ENCODE measurements at places on chromosomes 2 and 18. TPM values are rescaled to one million over a fixed set of nuclear protein-coding genes. Genes with fewer than 3 reads are reported as not detected.

GRCh38 chr2:225725726-225726125, 326.2 kb downstream of the NYAP2 start:
- H3K4me3 ChIP-seq: no peak overlapping the region
- no peaks in the 10 kb centered on the region for H3K36me3 ChIP-seq

- no peak overlapping the region for H3K27ac ChIP-seq
- H3K27me3 ChIP-seq: no peaks in the 10 kb centered on the region
- no peak overlapping the region for H3K4me3 ChIP-seq
- DNase-seq: no peak
- H3K36me3 ChIP-seq: no peaks in the 10 kb centered on the region
- no peaks in the 10 kb centered on the region for H3K4me1 ChIP-seq
Observed at GRCh38 chr18:70506511-70506910, 217.7 kb downstream of the SOCS6 start.

GRCh38 chr2:118614841-118615271, 232.6 kb downstream of the EN1 start:
- no peaks in the 10 kb centered on the region for H3K27me3 ChIP-seq
- no peak for DNase-seq
- H3K27ac ChIP-seq: no peak overlapping the region
- no peaks in the 10 kb centered on the region for H3K36me3 ChIP-seq
- H3K4me3 ChIP-seq: no peak overlapping the region

DNA sequence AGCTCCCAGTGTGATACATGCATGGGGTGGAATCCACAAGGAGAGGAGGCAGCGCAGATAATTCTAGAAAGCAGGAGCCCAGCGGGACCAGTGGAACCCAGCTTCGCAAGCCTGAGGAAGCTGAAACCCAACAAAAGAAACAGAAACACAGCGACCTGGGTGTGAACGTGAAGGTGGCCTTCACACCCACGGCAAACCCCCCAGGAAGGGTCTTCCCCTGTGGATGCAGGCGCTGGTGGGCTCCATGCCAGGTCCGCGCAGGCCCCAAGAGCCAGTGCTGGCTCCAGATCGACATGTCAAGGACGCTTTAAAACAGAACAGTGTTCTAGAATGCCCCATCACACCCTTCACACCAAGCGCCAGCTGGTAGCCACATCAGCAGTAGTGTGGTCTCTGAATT, 22.1 kb downstream of the KIF1A start:
- no peaks in the 10 kb centered on the region for H3K36me3 ChIP-seq
- H3K4me1 ChIP-seq: peaks cover 14% of the 10 kb centered on the region
- DNase-seq: no peak
- no peak overlapping the region for H3K27ac ChIP-seq
- H3K4me3 ChIP-seq: no peak overlapping the region

DNA sequence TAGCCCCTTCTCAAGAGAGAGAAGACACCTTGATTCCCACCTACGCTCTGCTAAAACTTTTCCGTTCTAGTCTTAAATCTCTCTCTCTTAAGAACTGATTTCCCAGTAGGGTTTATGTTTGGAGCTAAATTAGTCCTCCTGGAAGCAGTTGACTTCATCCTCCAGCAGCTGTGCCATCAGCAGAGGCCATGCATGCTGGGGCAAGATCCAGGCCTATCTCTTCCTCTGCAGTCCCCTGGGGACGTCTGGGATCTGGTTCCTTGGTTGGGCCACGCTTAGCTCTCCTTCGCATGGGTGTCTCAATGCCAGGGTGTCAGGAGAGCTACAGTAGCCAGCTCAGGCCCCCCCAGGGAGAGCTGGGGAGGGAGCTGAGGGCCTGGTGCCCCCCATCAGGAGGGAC, 49.7 kb downstream of the HPCAL1 start:
- no peak overlapping the region for H3K27ac ChIP-seq
- H3K4me3 ChIP-seq: no peak overlapping the region
- no peaks in the 10 kb centered on the region for H3K27me3 ChIP-seq

- peaks cover 13% of the 10 kb centered on the region for H3K4me1 ChIP-seq
- no peak overlapping the region for H3K27ac ChIP-seq
- no peak for DNase-seq
- H3K27me3 ChIP-seq: no peaks in the 10 kb centered on the region
- no peaks in the 10 kb centered on the region for H3K36me3 ChIP-seq
Observed at GRCh38 chr2:240452462-240453256, 17.2 kb downstream of the GPC1 start.

- H3K4me1 ChIP-seq: no peaks in the 10 kb centered on the region
- H3K36me3 ChIP-seq: no peaks in the 10 kb centered on the region
- H3K4me3 ChIP-seq: no peak overlapping the region
- DNase-seq: no peak
Observed at GRCh38 chr2:180472133-180472532, 465.0 kb upstream of the CWC22 start.

DNA sequence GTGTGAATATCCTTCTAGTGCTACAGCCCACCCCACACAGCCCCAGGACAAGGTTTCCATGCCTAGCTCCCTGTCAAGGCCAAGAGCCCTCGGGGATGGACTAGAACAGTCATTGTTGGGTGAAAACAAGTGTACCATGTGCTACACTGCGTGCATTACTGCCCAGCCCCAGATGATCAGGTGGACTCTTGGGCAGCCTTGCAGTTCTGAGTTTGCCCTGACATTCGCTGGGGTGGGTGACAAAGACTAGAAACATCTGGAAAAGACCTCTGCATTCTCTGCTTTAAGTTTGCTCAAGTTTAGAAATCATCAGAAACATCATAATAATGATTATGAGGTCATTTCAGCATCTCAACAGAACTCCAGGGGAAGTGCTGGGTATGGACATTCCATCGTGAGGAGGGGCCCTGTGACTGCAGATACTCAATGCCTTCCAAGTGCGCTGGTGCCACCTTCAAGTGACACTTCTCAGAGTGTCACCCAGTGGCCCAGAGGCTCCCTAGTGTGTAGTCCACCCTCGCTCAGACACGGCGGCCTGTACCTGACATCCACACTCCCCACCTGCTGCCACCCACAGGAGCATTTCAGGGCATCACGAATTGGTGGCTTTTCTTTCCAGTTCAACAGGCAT, 5.3 kb upstream of the PXDN start:
- no peak overlapping the region for H3K27ac ChIP-seq
- peaks cover 3% of the 10 kb centered on the region for H3K4me1 ChIP-seq
- H3K36me3 ChIP-seq: no peaks in the 10 kb centered on the region

The DAW1 gene
- total RNA-seq: 1.2 TPM

The FIGN gene
- 10.8 TPM for total RNA-seq

The HMSD gene
- total RNA-seq: not detected

The HOXD3 gene
- 3.9 TPM for total RNA-seq

The HOXD8 gene
- 11.2 TPM for total RNA-seq

The SERPINB3 gene
- not detected for total RNA-seq

The ALPP gene
- not detected for total RNA-seq

The GTF2A1L gene
- total RNA-seq: 0.27 TPM

Data from thoracic aorta (tissue), 2 donors.